ENCODE measurements at places on chromosomes 12 and 14.
A peak's percentile ranks its signal among the peaks of the same experiment; 100 is the strongest.

DNA sequence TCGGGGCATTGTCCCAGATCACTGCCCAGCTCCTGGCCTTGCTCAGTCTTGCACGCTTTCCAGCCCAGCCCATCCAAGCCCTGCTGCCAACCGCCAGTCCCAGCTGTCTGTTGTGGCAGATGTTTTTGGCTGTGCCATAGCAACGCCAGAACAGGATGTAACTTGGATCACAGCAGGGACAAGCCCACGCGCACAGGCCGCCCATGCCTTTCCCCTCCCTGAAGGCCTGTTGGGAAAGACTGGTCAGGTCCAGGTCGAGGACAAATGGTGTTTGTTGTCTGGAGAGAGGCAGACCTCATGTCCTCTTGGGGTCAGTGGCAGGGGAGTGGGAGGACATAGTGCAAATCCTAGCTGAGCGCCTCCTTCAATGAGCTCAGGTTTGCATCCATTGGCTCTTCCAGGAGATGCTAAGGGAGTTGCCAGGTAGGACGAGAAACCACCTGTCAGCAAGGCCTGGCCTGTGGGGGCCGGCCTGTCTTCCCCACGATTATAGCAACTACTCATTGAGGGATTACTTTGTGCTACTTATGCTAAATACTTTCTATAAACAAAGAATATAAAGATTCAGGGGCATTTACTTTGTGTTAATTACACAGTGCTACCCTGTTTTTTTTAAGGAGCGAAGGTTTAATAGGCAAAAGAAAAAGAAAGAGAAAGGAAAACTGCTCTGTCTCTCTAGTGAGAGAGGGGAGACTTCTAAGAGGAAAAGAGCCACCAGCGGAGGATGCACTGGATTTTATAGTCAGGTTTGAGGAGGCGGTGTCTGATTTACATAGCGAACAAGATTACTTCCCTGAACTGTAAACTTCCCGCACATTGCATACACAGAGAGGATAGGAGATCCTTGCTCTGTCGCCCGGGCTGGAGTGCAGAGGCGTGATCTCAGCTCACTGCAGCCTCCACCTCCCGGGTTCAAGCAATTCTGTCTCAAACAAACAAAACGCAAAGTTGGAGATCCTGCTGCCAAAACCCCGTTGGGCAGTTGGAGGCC is 42.8 kb upstream of the CORO1C start:
- peak; percentile 84 for DNase-seq

DNA sequence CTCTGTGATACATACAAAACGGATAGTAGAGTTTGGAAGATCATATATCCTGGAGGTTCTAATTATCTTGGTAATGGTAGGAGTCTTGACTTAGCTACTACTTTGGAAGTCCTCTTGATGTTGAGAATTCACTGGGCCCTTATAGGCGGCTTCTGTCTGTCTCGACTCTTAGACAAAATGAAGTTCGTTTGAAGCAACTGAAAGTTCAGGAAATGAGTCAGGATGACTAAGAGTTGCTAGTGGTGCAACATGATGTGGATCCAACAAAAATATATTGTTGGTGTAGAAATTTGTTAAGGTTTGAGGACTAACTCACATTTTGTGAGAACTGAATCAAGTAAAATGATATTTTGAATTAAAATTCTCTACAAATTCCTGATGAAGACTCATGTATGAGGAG is 272.7 kb downstream of the AEBP2 start:
- no peak for DNase-seq

DNA sequence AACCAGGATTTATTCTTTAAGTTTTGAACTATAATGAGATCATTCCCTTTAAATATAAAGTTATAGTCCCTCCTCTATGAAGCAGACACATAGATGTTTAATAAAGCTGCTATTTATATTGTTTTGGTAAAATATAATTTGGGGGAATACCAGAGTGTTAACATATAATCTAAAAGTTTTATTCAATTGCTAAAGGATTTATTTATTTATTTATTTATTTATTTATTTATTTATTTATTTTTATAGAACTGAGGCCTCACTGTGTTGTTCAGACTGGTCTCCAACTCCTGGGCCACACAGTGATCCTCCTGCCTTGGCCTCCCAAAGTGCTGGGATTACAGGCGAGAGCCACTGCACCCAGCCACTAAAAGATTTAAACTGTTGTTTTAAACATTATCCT is 98.6 kb downstream of the KICS2 start:
- DNase-seq, result no peak

GRCh38 chr12:43312991-43313505 is 239.0 kb downstream of the ADAMTS20 start:
- no peak for DNase-seq

GRCh38 chr12:39772821-39773259 is 153.2 kb upstream of the ABCD2 start:
- no peak for DNase-seq

DNA sequence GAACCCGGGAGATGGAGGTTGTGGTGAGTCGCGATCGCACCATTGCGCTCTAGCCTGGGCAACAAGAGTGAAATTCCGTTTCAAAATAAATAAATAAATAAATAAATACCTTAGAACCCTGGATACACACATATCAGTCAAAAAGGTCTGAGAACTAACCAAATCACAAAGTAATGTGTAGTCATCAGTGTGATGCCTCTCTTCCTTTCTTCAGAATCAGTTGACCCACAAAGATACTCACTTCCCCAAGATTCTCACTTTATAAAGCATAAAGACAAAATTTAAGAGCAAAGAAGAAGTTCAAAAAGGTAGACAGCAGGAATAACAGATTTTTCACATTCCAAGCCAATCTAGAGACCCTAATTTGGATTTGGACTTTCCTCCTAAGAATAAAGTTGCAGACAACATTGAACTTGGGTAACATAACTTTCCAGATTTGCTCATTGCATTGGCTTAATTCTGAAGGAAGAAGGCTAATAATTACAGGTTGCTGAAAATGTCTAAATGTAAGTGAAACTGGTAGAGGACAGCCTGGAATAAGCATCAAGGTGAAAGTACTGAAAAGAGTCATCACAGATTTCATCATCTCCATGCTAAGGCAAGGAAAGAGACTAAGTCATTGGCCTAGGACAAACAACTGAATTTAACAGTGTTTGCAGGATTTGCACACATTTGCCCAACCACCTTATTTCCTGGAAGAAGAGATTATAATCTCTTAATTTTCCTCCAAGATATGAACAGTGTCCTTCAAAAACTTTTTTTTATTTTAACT is 17.4 kb downstream of the TMED10 start:
- DNase-seq, result no peak

DNA sequence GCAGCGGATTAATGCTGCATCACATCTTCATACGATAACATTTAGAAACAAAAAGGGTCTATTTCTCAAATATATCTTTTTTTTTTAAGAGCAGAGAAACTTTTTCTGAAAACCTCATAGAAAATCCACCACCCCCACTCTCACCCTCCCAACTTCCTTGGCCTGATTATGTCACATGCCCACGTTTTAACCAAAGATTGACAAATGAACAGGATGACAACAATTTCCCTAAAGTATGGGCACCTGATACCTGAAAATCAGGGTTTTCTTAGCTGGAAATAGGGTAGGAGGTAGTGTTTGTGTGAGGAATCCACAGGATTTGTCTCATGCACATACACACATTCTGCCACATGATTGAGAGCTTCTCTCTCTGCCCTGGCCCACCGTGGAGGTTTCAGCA is 74.7 kb upstream of the MDM1 start:
- no peak for DNase-seq

DNA sequence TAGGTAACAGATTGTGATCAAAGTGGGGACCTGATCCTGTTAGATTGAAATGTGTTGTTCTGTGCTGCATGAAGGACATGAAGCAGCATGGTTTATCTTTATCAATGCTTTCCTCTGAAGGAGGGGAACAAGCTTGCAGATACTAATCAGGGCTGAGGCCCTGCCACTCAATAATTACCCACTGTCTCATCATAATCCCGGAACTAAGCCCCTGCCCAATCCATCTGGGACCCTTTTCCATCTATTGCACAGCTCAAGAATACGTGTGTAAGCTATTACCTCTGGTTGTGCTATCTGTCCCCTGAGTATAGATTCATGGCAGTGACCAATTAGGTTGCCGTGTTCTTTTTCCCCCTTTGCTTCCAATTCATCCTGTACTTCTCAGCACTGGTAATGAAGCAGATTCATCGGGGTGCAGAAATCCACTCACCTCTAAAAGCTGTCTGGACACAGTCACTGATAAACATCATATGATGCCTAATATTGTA is 67.8 kb downstream of the OTX2 start:
- no peak for DNase-seq

- no peak for DNase-seq
Measured at GRCh38 chr12:65147312-65147905, 22.0 kb upstream of the LEMD3 start.

DNA sequence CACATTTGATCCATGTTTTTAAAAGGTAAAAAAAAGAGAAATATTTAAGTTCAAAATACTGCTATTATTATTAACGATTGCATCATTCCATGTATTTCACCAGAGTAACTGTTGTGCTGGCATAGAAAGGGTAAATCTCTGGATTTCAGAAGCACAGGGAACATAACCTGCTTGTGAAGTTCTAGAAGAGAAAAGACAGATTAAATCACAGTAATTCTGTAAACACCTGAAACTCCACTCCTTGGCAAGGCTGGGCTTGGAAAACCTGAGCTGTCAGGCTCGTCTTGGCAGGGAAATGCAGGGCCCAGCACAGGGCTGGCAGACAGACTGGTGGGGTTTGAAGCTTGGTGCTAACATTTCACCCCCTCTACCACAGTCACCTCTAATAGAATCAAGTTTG is 35.1 kb downstream of the SVOP start:
- DNase-seq, result no peak

DNA sequence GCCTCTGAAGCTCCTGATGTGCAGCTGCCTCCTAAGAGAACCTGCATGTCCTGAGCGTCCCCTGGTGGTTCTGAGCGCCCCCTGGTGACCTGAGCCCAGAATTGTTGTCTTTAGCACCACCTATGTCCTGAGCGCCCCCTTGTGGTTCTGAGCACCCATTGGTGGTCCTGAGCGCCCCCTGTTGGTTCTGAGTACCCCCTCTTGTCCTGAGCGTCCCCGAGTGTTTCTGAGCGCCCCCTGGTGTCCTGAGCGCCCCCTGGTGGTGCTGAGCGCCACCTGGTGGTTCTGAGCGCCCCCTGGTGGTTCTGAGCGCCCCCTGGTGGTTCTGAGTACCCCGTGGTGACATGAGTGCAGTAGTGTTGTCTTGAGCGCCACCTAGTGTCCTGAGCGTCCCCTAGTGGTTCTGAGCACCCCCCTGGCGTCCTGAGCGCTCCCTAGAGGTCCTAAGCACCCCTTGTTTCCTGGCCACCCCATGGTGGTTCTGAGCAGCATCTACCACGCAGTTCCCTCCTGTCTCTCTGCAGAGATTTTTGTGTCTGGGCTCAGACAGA is 782.5 kb downstream of the TMEM121 start:
- DNase-seq, result peak; percentile 85

Data from spleen (tissue), 13 donors.